ENCODE measurements at places on chromosomes 12 and 14.
A peak's percentile ranks its signal among the peaks of the same experiment; 100 is the strongest.

DNA sequence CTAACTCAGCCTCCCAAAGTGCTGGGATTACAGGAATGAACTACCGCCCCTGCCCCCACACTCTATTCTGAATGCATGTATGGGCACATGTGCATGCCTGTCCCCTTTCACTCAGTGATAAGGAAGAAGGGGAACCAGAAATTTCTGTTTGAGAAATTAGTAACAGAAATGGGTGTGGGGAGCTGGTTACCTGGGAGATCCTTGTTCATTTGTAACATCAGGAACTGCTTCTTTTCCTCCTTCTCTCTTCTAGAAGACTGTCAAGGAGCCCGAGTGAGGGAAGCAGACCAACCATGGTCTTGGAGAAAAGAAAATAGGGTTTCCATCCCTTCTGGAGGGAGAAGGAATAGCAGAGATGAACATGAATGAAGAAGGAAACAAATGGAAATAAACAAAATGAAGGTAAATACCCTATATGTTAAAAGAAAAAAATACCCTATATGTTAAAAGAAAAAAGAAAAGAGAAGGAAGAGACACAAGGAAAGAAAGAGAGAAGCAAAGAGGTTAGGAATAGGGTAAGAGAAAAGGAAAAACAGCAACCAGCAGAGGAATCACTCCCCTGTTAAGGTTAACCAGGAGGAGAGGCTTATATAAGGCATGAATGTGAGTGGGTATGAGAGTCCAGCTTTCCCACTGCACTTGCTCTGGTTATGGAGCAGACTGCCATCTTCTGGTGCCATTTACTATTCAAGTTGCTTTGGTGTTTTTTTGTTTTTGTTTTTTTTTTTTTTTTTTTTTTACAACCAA lies 3.3 kb downstream of the PPP1R3E start:
- DNase-seq, result peak; percentile 73

DNA sequence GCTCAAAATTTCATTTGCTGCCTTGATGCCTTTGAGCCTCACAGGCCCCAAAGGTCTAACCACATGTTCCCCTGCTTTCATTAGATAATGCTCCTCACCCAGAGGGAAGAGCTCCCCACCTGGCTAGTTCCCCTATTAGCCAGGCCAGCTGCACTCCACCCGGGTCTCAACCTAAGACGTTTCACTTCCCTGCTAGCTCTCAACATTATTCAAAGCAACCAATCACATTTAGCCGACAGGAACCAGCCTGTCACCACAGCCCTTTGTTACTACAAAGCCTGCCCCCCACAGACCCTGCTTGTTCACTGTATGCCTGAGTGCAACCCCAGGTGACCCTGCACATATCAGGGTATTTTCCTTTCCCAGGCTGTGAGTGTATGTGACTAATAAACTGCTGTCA lies 78.6 kb downstream of the SLC15A5 start:
- DNase-seq, result peak; percentile 20

DNA sequence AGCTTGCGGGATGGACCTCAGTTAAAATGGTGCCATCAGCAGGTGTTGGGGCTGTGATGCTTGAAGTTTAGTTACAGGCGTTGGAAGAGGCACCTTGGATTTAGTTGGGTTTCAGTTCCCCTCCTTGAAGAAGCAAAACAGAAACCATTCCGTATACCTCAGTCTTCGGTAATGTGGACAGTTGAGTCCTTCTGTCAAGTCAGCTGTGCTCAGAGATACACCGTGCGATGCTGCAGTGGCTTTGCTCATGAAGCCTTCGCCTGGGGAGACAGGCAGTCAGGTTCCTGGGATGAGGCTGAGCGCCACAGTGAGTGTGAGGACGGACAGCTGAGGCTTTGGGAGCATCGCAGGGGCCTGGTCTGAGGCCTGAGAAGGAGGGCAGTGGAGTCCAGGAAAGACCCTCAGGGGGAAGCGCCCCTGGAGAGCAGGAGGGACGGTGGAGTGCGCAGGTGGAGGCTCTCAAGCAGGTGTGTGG lies 7.4 kb downstream of the RAN start:
- DNase-seq, result no peak

DNA sequence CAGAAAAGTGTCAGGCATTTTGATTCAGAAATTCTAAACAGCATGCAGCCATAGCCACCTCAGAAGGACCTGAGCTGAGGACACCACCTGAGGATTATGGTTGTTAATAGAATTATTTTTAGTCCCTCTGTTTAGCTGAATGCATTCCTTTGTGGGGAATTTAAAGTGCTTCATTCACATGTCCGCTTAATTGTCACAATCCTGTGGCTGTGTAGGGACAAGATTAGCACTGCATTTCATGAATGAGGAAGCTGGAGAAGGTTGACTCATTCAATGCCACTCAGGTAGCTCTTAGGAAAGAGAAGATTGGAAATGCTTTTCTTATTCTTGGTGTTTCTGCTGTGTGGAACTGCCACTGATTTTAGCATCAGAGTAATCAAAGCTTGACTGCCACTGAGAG lies 42.0 kb upstream of the KRR1 start:
- no peak for DNase-seq

- no peak for DNase-seq
These were observed 10.4 kb upstream of the RMST start for GRCh38 chr12:97452230-97452629.

GRCh38 chr12:42846782-42847181 lies 257.2 kb upstream of the PRICKLE1 start:
- DNase-seq, result no peak

GRCh38 chr12:78176643-78177042 lies 345.9 kb downstream of the NAV3 start:
- DNase-seq, result no peak

GRCh38 chr12:19912991-19913390 lies 455.3 kb upstream of the PDE3A start:
- DNase-seq, result no peak

DNA sequence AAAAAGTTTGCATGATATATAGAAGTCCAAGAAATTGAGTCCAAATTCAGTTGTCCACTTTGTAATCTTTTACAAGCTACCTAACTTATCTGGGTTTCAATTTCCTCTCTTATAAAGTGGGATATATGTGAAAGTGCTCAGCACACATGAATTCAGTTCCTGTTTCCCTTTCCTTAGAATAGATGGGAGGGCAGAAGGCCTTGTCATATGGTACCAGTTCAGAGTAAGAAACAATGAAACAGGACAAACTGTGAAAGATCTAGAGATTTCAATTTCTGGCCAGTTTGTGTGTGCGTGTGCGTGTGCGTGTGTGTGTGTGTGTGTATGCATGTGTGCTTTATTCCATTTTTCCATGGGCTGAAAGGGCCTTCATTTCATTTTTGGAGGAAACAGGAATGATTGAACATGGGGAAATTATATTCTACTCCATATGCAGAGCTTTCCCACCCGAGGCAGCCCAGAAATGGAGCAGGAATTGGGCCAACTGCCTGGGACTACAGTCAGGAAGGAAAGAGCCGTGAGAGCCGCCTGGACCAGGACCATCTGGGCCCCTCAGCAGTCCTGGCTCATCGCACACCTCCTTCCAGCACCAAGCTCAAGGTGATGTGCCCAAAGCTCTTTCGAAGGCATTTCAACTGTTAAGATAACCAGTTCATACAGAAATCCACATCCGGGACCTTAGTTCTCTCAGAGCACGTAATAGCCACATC lies 183.2 kb downstream of the EPS8 start:
- DNase-seq, result no peak

DNA sequence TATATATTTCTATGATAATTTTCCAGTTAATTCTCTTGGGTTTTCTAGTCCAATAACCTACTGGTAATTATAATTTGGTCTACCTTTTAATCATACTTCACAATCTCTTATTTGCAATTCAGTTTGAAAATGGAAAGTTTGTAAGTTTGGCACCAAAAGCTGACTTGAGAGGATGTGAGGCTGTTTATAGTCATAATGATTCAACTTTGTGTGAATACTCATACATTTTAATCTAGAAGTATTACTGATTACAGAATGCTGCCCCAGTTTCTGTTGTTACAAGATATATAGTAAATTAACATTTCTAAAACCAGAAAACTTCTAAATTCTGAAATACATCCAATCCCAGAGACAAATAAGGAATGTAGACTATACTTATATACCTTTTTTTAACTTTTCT lies 158.2 kb downstream of the SLC38A4 start:
- no peak for DNase-seq

DNA sequence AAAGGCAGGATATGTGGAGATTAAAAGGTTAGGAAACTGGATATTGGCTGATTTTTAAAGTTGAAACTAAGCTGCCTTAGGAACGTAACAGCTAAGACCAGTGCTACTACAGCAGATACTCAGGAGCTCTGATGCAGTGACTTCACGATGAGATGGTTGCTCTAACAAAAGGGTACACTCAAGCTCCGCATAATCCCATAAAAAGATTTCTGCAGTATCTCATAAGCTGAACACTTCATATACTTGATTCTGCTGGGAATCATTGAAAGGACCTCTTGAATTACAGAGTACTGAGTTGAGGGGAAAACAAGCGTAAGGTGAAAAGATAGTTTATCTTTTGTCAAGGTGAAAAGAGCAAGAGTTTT lies 3.7 kb downstream of the RNF10 start:
- DNase-seq, result no peak

GRCh38 chr14:54440873-54441868 lies at the start of gene CNIH1:
CNIH1 (minus strand) TSS chr14:54441374; CDS start chr14:54441327, 47 bp downstream.
- peak; percentile 88 for DNase-seq

DNA sequence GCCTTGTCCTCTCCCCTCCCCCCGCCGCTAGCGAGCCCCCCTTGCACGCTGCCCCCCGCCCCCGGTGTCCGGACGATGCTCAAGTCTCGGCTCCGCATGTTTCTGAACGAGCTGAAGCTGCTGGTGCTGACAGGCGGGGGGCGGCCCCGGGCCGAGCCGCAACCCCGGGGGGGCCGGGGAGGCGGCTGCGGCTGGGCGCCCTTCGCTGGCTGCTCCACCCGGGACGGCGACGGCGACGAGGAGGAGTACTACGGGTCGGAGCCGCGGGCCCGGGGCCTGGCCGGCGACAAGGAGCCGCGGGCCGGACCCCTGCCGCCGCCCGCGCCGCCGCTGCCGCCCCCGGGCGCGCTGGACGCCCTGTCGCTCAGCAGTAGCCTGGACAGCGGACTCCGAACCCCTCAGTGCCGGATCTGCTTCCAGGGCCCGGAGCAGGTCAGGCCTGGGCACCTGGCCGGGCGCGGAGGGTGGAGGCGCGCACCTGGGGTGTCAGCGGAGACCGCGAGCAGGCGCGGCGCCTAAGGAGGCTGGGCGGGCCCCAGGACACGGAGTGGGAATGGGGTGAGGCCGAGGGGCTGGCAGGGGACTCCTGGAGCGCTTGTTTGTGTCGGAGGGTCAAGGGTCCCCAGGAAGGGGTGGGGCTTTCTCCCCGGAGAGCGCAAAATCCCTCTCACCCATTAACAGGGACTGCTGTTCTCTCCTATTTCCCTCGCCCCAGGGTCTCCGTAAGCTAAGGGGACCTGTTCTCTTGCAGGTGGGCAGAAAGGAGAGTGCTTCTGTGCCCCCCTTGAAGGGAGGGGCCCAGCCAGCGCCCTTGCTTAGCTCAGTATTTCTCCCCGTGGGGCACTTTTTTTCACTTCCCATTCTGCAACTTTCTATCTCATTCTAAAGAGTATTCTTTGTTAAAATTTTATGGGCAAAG lies 810 bp downstream of the MARCHF9 start:
- DNase-seq, result no peak

All from hematopoietic multipotent progenitor cell treated with erythropoietin and hydrocortisone succinate and interleukin-3 and kit ligand, for 8 days (in vitro differentiated cells).